ENCODE measurements at places on chromosomes 11 and 22.

GRCh38 chr22:45828841-45829240, 148.1 kb downstream of the WNT7B start:
- no peak for DNase-seq

DNA sequence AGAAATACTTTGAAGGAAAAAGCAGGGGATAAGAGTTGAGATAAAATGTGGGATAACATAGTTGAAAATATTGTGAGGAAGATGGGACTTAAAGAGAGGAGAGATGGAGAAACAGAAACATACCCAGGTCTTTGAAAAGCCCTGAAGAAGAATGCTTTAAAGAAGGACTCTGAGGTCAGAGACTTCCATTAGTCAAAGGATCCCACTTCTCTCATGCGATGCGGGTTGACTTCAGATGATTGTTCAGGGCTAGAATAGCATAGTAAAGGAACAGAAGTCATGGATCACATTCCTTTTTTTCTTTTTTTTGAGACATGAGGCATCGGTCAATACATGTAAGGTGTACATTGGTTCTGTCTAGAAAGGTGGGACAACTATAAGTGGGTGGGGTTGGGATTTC, 3.5 kb upstream of the JAM3 start:
- DNase-seq: no peak

GRCh38 chr22:19757985-19758895, 2.3 kb upstream of the TBX1 start:
- DNase-seq: no peak

DNA sequence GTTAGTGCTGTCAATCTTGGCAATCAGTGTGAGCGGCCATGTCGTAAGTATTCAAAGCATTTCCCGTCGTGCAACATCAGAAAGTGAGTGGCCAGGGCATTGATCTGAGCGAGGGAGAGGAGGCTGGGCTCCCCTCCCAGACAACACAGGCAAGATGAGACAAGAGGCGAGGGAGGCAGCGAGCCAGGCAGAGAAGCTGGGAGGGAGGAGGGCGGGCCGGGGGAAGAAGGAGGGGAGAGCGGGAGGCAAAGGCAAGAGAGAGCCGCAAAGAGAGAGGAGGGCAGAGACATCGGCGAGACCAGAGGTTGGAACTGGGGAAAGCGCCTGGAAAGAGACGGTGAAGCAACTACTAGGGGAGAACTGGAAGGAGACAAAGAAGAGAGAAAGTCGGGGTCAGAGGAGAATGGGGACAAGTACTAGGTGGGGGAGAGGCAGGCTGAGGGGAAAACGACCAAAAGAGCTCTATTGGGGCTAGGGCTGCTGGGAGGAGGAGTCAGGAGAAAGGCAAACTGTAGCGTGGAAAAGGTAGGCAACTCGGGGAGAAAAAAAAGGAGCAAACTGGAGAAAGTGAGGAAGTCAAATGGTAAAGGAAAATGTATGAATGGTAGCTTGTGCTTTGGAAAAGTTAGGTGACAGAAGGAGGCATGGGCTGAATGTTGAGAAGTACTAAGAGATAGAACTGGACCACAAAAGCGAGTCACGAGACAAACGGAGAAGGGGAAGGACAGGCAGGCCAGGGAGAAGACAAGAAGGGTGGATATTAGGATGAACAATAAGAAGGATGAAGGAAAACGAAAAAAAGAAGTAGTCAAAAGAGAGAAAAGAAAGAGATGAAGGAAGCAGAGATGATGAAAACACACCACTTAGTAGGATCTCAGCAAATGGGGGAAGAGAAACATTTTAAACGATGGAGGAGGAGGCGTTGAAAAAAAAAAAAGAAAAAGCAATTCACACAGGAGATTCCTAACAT, 130.5 kb upstream of the C11orf58 start:
- no peak for DNase-seq

- DNase-seq: no peak
Measured at GRCh38 chr11:75248924-75249256, 8.3 kb downstream of the TPBGL start.

DNA sequence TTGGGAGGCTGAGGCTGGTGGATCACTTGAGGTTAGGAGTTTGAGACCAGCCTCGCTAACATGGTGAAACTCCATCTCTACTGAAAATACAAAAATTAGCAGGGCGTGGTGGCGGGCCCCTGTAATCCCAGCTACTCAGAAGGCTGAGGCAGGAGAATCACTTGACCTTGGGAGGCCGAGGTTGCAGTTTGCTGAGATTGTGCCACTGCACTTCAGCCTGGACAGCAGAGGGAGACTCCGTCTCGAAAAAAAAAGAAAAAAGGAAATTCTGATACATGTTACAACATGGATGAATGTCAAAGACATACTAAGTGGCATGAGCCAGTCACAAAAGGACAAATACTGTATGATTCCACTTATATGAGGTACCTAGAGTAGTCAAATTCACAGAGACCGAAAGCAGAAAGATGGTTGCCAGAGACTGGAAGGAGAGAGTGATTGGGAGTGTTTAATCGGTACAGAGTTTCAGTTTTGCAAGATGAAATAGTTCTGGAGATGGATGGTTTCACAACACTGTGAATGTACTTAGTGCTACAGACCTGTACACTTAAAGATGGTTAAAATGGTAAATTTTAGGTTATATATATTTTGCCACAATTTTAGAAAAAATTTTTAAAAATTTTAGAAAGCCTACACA, 92.3 kb downstream of the BLID start:
- no peak for DNase-seq

- DNase-seq: peak; percentile 4
Measured at GRCh38 chr11:17544181-17544622, at the start of gene USH1C. Gene USH1C, minus strand, starts transcription at chr11:17544416. Its CDS starts 109 bp downstream, at chr11:17544307.

- DNase-seq: no peak
Measured at GRCh38 chr11:120501440-120501839, 10.1 kb upstream of the GRIK4 start.

- DNase-seq: no peak
Measured at GRCh38 chr11:95147364-95147905, 57.8 kb downstream of the ENDOD1 start.

DNA sequence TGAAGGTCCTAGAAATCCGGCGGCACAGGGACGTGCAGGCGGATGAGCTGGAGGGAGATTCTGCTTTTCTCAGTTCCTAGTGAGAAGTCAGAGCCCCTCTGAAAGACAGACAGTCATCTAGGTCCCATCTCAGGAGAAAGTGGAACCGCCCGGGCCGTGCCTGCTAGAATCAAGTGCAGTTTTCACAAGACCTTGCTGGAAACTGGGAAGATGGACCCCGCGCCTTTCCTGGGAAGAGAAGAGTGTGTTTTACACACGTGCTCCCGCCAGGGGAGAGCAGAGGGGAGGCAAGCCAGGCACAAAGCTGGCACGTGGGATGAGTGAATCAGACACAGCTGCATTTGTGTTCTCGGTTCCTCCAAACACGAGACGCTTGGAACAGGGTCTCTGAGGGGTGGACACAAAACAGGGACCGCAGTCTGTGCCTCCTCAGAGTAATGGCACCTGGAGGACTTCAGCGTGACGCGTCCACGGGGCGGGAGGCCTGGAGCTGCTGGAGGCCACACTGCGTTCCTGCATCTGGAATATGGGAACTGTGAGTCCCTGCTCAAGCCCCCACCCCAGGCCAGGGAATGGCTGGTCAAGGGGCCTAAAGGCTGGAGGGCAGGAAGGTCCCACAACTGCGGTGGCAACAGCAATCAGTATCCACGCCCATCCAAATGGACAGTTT, 218.3 kb downstream of the BRD1 start:
- no peak for DNase-seq

GRCh38 chr22:29312218-29313125, 3.0 kb downstream of the RASL10A start:
- DNase-seq: no peak

DNA sequence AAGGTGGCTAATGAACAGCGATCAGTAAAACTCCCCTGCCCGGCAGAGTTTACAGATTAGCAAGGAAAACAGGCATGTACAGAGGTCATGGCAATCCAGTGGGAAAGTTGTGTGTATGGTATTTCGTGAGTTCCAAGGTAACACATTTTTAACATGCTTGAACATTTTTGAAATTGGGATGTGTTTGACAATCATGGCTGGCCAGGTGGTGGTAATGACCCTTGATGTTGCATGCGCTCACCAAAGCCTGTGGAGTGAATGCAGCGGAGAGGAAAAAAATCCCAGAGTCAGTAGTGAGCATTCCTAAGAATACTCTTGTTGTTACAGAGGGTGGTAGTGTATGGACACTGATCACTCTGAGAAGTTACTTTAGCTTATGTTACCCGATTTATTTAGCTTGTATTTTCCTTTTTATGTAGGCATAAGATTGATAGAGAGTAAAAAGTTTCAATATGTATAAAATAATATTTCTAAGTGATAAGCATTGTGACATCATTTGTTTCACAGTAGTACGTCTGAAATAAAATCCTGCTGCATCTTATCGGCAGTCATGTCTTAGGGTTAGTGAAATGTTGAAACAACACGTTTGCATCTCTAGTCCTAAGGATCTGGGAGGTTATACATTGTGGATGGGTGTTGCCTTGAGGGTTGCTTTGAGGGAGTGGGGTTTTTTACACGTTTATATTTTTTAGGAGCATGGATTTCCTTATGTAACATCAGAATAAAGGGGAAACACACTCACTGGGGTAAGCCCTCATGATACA, 8.7 kb downstream of the TEAD1 start:
- DNase-seq: no peak

DNA sequence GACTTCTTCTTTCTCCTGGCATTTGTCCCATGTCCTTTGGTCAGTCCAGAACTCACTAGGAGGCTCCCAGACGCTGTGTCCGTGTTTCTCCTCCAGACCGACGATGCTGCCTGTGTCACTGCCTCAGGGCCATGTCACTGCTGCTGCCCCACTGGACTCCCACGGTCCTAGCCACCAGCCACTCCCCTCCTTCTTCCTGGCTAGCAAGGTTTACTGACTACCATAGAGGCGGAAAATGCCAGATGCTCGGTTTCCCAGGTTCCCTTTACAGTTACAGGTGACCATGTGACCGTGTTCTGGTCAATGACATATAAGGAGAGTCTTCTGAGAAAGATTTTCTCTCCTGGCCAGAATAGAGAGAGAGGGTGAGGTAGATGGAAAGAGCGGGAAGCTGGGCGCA, 40.7 kb upstream of the RBFOX2 start:
- no peak for DNase-seq

GRCh38 chr11:75242722-75243600, 2.4 kb downstream of the TPBGL start:
- DNase-seq: no peak

GRCh38 chr11:65546217-65546958, 11.8 kb downstream of the LTBP3 start:
- DNase-seq: peak; percentile 96

GRCh38 chr22:47811971-47812370, 1049.5 kb downstream of the TBC1D22A start:
- no peak for DNase-seq

GRCh38 chr11:45335434-45335833, 49.3 kb upstream of the SYT13 start:
- DNase-seq: no peak

DNA sequence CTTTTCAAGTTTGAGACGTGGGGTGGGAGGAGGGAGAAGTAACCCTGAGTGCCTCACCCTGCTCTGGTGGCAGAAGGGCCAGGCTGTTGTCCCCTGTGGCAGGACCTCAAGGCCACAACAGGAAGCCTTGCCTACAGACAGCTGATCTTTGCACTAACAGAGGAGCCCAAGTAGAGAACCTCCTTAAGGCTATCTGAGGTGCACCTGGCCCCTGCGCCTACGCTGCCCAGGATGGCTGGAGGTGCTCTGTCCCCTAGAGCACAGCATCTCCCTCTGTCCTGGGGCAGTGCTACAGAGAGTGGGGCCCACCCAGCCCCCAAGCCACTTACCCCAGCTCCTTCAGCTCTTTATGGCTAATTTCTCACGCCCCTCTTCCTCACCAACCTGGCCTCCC, 27.0 kb downstream of the MYO7A start:
- no peak for DNase-seq

DNA sequence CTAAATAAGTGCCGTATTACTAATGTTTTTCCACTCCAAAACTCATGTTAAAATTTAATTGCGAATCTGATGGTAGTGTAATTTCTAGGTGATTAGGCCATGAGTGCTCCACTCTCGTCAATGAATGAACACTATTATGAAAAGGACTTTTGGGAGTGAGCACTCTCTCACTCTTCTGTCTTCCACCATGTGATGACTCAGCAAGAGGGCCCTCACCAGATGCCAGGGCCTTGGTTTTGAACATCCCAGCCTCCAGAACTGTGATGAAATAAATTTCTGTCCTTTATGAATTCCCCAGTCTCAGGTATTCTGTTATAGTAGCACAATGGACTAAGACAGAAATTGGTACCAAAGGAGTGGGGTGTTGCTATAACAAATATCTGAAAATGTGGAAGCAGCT, 8.1 kb downstream of the JRKL start:
- DNase-seq: no peak

- DNase-seq: no peak
Measured at GRCh38 chr22:35860087-35860733, 142.5 kb downstream of the APOL5 start.

DNA sequence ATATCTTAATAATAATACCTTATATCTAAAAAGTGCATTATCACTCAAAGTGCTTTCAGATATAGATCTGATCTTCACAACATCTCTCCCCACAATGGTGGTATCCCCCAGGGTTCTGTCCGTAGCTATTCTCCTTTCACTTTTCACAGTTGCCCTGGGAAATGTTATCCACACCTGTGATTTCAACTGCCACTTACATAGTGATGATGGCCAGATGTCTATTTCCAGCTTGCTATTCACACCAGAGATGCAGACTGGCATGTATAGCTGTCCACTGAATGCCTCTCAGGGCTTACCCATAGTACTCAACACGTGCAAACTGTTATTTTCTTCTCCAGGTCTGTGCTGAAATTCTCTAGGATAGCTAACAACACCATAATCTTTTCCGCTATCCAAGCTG, 724.7 kb downstream of the DLG2 start:
- no peak for DNase-seq

- no peak for DNase-seq
Measured at GRCh38 chr11:47861728-47862127, 13.6 kb upstream of the NUP160 start.

GRCh38 chr11:86248609-86249008, 4.1 kb downstream of the EED start:
- DNase-seq: no peak

DNA sequence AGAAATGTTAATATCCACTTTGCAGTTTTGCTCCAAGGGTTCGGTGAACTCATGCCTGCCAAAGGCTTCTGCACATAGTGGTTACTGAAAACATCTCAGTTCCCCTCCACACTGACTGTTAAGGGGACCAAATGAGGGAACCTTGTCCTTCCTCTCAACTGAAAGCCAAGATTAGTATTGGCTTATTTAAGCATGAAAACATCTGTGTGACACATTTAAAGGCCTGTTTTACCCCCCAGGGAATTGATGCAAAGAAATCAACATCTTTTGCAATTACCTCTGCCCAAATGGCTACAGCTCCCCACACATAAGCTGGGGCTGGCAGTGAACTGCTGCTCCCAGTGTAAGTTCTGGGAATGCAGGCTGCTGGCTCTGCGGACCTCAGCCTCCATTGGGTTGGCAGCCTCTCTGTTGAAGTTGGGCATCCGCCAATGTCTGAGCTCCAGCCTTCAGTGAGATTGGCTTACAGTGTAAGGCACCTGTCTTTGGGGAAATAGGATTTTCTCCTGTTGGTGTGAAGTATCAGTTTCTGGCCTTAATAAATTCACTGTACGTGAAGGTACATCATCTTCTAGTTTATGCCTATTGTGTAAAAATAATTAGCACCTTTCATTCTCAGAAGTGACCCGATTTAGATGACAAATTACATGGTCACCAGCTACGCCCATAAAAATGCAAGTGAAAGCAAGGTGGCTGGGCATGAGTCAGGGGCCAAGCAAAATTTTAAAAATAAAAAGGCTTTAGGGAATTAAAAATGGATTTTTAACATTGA, 213.4 kb upstream of the SYN3 start:
- no peak for DNase-seq
